ENCODE measurements at places on chromosomes 12 and 14.
A peak's percentile ranks its signal among the peaks of the same experiment; 100 is the strongest.

- DNase-seq, result no peak
Measured at GRCh38 chr12:40225337-40225983, 663 bp downstream of the LRRK2 start.

DNA sequence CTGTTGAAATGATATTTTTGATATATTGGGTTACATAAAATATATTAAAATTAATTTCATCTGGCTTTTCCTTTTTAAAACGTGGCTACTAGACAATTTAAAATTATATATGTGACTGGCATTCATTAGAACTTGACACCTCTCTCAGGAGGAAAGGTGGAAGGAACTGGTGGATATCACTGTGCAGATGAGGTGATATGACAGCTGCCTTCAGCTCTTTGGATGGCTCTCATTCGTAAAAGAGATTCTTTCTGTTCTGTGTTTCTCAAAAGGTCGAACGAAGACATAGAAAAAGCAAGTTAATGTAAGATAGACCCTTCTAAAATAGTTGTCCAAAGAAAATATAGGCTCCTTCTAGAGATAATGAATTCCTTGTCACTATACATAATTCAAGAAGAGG, 36.6 kb downstream of the CRADD start:
- DNase-seq, result no peak

- no peak for DNase-seq
Measured at GRCh38 chr14:93847473-93847872, 59.2 kb upstream of the PRIMA1 start.

DNA sequence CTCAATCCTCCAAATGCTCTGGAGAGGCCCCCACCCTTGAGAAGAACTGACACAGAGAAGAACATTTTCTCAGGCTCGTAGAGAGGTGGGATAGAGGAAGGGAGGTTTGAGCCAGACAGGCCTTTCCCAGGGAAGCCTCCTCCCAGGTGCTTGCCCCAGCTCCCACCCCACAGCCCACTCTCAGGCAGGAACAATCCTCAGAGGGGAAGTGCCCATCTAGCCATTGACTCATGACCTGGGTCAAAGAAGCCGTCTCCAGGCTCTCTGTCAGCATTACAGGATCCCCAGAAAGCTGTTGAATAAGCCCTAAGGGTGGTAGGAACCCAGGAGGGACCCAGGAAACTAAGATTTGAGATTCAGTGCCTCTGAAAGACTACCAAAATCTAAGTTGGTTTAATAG, 3.8 kb downstream of the AQP6 start:
- DNase-seq, result no peak

- no peak for DNase-seq
Measured at GRCh38 chr12:39930101-39930500, 175.8 kb downstream of the SLC2A13 start.

DNA sequence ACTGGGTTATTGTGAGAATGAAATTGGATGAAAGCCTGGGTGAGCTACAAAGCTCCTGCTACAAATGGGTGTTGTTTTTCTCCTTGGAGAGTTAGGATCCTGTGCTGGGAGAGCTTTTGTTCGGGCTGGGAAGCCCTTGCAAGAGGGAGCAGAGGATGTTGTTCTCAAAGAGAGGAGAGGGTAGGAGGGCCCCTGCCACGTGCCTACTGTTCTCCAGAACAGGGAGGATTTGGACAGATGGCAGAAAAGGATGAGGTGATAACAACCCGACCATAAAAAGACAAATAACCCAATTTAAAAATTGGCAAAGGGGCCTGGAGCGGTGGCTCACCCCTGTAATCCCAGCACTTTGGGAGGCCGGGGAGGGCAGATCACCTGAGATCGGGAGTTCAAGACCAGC, 68.8 kb downstream of the GALNT16 start:
- no peak for DNase-seq

DNA sequence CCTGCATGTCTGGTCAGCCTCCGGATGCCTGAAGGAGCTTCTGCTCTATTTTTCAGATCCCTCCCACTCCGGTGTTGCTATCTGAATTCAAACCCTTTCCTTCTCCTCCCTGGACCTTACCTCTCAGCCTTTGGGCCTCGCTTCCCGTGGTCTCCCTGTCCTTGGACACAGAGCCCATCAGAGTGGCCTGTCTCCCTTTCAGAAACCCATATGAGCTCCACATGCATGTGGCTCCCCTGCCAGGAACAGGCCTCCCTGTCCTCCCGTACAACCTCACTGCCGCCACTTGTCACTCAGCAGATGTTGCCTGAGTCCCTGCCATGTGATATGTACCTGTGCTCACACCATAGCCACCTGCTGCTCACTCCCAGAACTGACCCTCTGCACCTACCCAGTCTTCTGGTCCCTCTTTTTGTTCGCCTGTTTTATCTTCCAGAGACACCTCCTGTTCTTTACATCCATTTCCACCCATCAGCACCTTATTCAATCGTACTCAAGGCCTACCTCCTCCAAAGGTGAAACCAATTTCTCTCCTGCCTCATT, 182.5 kb downstream of the ZFP36L1 start:
- no peak for DNase-seq

DNA sequence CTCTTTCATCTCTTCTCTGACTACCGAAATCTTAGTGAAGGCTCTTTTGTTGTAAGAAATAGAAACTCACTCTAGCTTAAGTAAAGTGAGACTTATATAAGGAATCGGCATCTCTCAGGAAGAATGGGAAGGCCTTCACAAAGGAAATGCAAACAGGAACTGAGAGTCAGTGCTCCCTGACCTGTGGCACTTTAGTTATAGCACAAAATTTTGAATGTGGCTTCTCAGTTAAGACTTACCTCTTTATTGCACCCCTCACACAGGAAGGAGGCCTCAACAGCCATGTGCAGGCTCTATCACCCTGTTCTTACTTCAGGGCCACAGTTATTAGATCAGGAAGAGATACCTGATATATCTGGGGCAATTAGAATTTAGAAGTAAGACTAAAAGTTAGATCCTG, 224.7 kb upstream of the EGLN3 start:
- no peak for DNase-seq

DNA sequence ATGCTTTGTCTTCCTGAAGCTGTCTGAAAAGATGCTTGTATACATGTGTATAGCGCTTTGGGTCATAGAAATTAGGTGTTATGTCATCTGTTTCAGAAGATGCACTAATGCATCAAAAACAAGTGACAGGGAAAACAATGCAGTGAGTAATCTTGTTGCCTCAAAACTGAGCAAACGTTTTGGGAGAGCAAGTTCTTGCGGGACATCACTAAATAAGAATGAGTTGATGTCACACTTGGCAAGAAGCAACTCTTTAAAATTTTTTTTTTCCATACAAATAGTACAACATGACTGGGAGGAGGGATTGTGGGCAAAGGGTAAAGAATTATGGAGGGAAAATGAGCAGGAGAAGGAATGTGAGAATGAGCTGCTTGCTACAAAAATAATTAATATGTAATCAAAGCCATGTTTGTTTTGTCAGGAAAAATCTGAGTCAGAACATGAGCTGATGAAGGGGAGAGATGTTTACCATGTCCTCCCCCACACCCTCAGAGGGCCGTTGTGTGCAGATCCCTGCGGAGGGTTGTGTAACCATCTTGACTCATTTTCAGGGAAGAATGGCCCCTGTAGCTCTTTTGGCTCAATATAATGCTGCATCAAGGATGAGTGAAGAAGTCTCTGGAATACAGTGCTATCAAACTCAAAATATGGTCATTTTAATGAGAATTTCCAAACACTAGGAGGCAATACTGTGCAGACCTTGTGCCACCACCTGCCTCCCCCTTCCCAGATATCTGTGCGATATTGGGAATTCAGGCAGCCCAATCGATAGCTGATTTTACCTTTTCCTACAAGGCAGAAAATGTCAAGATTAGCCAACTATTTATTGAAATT, 41.4 kb downstream of the BORCS5 start:
- DNase-seq, result no peak

GRCh38 chr12:6724409-6724797, 557 bp downstream of the COPS7A start:
- DNase-seq, result peak; percentile 37

GRCh38 chr14:34857689-34858449, 17.3 kb downstream of the BAZ1A start:
- DNase-seq, result no peak

- no peak for DNase-seq
Measured at GRCh38 chr14:37623426-37623951, 28.1 kb downstream of the TTC6 start.

DNA sequence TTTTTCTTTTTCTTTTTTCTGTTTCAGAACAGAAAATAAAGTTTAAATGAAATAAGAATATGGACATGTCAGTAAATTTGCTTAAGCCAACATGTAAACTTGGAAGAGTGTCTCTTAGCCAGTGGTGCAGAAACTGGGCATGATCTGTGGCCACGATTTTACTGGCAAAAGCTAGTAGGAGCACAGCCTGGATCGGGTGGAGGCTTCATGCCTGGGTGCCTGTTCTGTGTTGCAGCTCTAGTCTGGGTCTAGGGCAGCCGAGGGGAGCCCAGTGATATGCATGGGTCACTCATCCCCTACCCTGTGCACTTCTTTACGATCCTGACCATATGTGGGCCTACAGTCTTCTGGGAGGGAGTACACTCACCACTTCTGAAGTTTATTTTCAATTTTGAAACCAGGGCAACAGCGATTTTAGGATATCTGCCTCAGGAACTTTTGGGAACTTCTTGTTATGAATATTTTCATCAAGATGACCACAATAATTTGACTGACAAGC, 45.6 kb upstream of the SMCO2 start:
- no peak for DNase-seq

- no peak for DNase-seq
Measured at GRCh38 chr12:47417121-47417520, 288.7 kb downstream of the RPAP3 start.

- DNase-seq, result peak; percentile 60
Measured at GRCh38 chr12:49974231-49974675, 1.5 kb downstream of the AQP6 start.

GRCh38 chr12:118355843-118356242, 16.9 kb downstream of the TAOK3 start:
- DNase-seq, result no peak

- peak; percentile 37 for DNase-seq
Measured at GRCh38 chr12:81759190-81760051, at the start of gene PPFIA2. PPFIA2 (minus strand) TSS chr12:81759350.

- peak; percentile 87 for DNase-seq
Measured at GRCh38 chr12:5083955-5084849, 40.5 kb downstream of the KCNA5 start.

DNA sequence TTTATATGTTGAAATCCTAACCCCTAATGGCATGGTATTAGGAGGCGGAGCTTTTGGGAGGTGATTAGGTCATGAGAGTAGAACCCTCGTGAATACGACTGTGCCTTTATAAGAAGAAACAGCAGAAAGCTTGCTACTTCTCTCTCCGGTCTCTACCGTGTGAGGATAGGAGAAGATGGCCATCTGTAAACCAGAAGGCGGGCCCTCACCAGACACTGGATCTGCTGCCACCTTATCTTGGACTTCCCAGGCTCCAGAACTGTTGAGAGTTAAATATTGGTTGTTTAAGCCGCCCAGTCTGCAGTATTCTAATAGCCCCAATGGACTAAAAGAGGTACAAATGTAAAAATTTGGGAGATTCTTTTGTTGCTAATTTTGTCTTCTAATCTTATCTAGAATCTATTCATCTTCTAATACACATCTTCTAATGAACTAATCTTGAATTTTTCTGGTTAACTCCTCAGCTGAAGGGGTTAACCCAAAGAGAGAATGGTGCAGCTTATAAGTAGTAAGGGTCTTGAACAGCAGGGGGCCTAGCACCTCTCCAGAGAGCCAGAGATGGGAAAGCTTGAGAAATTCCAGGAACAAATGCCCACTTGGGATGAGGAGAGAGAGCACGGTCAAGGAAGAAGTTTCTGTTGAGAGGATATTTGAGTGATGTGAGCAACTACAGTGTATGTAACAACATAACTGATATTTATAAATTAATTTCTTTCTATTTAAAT, 264.0 kb upstream of the GRIP1 start:
- DNase-seq, result peak; percentile 34

DNA sequence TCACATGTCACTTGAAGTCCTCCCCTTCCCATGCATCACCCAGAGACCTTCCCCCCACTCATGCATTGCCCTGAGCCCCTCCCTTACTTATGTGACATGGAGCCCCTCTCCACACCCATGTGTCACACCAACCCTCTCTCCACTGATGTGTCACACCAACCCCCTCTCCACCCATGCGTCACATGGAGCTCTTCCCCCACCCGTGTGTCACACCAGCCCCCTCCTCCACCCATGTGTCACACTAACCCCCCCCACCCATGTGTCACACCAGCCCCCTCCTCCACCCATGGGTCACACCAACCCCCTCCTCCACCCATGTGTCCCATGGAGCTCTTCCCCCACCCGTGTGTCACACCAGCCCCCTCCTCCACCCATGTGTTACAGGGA, 30.4 kb downstream of the RTL1 start:
- DNase-seq, result no peak

DNA sequence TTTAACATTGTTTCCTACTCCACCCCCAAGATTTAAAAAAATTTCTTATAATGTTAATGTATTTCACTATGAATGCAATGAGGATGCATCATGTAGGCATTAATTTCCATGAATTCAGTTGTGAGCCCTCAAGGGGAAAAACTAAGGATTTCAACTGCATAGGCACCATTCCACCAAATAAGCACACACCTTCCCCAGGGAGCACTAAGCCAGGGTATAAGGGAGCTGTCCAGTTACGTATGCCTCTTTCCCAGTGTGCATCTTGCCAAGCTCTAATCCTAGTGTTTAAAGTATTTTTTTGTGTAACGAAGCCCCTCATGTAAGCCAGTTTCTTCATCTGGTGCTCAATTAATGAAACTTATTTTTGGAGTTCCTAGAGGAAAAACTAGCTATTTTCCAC, 6.6 kb downstream of the FERMT2 start:
- DNase-seq, result no peak

Measured in ELF-1 (cell line).